ENCODE measurements at places on chromosomes 12 and 14.
A peak's percentile ranks its signal among the peaks of the same experiment; 100 is the strongest.

DNA sequence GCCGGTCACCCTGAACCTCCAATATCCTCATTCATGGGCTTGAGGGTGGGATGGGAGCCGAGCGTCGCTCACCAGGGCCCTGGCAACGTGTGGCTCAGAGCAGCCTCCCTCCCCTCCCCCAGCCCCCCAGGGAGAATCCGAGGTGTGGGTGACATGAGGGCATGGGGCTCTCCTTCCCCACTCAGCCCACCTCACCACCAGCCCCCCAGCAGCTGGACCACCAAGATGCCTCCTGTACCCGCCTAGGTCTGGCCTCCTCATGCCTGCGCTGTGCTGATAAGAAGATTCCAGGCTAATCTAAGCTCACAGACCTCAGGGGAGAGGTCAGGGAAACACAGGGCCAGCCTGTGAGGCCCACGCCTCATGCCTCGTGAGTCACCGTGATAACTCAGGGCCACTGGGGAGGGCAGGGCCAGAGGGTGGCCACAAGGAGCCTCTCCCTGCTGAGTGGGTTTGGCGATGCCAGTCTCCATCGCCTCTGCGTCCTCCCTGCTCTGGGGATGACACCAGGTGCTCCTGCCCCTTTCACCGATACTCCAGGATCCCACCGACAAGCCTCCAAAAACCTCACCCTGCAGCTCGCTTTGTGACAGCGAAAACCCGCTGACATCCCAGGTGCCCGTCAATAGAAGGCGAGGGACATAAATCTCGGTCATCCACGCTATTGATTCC lies 56.9 kb downstream of the TESC start:
- peak; percentile 80 for DNase-seq

- DNase-seq, result no peak
These were observed 3.2 kb downstream of the PLD4 start for GRCh38 chr14:104927901-104928300.

DNA sequence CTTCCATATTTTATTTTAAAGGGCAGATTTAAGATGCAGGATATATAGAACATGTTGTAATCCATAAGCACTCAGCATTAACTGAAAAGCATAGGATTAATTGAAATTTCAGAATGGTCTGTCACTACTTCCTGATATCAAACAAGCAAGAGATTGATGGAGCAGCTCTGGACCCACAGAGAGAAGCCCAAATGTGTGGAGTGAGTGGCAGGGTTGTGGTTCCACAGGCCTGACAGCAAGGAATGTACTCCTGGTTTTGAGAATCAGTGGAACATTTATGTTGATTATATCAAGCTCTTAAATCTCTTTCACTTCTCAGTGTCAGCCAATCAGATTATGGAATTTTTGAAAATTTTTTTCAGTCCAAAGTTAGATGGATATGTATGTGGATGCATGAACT lies 267.6 kb upstream of the PRICKLE1 start:
- DNase-seq, result no peak

DNA sequence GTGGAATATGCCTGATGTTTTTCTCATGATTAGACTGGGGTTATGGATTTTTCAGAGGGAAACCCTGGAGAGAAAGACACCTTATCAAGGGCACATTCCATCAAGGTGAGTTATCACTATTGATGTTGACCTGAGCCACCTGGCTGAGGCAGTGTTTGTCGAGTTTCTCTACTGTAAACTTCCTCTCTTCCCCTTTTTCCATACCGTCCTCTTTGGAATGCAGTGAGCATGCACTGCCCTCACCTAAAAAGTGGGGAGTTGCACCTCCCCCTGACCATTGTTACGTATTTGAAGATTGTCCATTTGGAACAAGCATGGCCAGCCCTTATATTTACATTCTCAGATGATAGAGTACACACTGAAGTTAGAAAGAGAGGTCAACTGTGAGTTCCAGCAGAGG lies 53.9 kb upstream of the PWP1 start:
- peak; percentile 30 for DNase-seq

- no peak for DNase-seq
These were observed 298.6 kb downstream of the DPF3 start for GRCh38 chr14:72595152-72595862.

- peak; percentile 25 for DNase-seq
These were observed 46.3 kb upstream of the BCL11B start for GRCh38 chr14:99318091-99318958.

DNA sequence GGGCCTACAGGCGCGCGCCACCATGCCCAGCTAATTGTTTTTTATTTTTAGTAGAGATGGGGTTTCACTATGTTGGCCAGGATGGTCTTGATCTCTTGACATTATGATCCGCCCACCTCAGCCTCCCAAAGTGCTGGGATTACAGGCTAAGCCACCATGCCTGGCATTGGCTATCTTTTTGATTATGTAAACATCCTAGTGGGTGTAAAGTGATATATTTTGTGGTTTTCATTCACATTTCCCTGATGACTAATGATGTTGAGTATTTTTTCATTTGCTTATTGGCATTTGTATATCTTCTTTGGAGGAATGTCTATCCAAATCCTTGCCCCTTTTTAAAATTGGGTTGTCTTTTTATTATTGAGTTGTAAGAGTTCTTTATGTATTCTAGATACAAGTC lies 16.3 kb downstream of the CREBL2 start:
- no peak for DNase-seq

GRCh38 chr14:76765461-76765931 lies 4.2 kb downstream of the VASH1 start:
- no peak for DNase-seq

GRCh38 chr12:25653487-25654175 lies 100.5 kb upstream of the LMNTD1 start:
- no peak for DNase-seq

GRCh38 chr14:50875359-50876070 lies 3.7 kb downstream of the ABHD12B start:
- DNase-seq, result no peak

DNA sequence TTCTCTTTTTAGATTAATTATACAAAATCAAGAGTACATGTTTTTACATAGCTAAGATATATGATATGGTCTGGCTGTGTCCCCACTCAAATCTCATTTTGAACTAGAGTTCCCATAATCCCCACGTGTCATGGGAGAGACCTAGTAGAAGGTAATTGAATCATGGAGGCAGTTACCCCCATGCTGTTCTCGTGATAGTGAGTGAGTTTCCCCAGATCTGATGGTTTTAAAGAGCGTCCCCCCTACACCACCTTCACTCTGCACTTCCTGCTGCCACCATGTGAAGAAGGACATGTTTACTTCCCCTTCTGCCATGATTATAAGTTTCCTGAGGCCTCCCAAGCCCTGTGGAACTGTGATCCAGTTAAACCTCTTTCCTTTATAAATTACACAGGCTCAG lies 21.4 kb upstream of the DRAM1 start:
- DNase-seq, result no peak

DNA sequence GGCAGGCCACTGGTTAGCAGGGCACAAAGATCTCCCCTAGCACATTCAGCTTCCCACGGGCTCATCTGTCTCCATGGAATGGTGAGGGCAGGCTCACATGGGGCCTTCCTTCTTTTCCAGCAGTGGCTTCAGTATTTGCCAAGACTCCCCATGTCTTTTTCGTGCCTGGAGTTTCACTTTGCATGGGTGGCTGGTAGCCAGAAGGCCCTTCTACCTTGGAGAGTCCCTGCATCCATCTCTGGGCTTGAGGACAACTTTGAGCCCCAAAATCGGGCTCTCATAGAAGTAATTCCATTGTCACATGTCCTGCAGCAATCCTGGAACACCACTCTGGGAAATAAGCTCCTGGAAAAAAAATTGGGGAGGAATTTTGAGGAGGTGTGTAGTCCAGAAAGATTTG lies 42.1 kb downstream of the NFKBIA start:
- DNase-seq, result no peak

- peak; percentile 94 for DNase-seq
These were observed 14.1 kb upstream of the CDH24 start for GRCh38 chr14:23071244-23071920.

- DNase-seq, result peak; percentile 53
These were observed 1.1 kb downstream of the KITLG start for GRCh38 chr12:88579161-88579517.

DNA sequence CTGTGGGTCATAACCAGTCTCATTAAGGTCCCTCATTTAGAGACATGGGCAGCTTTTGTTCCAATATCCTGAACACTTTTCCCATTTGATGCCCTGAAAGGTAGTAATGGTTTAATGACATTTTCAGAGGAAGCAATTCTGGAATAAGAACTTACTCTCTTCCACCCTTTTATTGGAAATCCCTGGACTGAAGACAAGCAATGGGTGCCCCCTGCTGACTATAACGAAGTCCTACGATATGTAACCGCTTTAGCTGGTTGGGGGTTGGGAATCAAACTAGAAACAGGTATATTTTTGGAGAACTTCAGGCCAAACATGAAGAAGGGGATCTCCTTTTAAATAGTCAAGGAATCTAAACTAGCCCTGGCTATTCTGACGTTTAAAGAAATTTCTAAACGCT lies 20.5 kb downstream of the SARNP start:
- peak; percentile 69 for DNase-seq
